Right lobe of liver (tissue), 6 donors: ENCODE measurements at places on chromosomes 16 and 17.

DNA sequence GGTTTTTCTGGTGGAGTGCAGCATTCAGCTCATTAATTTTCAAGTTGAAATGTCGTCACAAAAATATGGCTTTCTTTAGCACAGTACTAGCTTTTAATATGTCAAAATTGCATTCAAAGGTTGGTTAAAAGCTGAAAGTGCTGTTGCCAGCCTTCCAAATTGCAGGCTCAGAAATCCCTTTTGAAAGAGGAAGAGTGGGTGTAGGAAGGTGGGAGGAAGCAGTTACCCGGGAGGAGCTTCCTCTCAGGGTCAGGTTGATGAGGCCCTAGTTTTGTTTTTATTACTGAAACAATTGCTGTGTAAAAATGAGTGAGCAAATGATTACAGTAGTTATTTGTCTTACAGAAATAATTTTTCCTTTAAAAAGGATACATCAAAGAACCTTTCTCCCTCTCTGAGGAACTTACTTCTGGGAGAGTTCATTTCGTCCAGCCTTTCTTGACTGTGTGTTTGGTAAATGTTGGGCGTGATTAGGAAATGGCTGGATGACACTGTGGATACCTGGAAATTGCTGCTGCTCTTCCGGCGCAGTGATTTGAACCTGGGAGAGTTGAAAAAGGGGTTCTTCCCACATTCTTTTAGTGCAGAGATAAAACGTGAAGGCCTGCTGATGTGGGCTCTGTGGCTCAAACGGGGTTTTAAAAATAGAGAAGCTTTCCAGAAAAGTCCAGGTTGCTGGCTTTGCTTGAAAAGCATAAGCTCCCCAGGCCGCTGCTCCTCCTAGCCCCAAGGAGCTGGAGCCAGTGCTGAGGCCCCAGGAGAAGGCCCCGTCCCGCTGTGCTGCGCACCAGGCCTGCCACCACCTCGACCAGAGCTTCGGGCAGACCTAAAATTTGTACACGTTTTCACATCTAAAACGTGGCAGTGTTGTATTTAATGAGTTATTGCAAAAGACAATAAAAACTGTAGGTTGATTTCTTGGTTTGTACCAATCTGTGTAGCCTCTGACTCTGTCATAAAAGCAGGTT, 41.7 kb downstream of the SEC14L1 start:
- no peak for DNase-seq

GRCh38 chr16:8110572-8111514, 479.5 kb downstream of the TMEM114 start:
- DNase-seq = no peak

DNA sequence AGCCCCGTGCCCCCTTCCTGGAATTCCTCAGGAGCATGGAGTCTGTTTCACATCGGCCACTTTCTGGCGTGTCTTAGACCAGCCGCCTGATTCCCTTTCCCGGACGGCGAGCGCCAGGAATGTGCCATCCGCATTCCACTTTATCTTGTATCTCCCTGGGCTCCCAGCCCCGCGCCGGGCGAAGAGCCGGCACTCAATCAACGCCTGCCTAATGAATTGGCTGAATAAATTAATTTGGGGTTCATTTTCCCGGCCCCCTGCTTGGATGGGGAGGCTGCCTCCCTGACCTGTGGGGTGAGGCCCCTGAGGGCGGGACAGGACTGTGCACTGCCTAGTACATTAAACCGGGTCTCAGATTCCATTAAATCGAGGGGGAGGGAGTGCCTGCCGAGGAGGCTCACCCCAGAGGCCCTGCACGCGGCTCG, 282.3 kb upstream of the TNRC6C start:
- peak; percentile 36 for DNase-seq

- DNase-seq = no peak
Observed at GRCh38 chr16:2337431-2338296, 2.9 kb downstream of the ABCA3 start.

- DNase-seq = peak; percentile 8
Observed at GRCh38 chr16:67034487-67034886, 5.5 kb downstream of the CBFB start.

DNA sequence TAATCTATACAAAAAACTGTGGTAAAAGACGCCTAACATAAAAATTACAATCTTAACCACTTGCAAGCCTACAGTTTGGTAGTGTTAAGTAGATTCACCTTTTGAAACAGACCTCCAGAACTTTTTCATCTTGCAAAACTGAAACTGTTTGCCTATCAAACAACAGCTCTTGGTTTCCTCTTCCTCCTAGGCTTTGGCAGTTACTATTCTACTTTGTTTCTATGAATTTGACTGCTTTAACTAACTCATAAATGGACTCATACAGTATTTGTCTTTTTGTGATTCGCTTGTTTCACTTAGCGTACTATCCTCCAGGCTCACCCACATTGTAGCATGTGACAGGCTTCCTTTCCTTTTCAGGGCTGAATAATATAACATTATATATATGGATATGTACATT, 97.0 kb downstream of the PRKCA start:
- DNase-seq = no peak

- DNase-seq = peak; percentile 94
Observed at GRCh38 chr17:1649844-1650501, at the start of gene RILP. RILP (minus strand) TSS chr17:1649866; CDS start chr17:1649804, 62 bp downstream.

DNA sequence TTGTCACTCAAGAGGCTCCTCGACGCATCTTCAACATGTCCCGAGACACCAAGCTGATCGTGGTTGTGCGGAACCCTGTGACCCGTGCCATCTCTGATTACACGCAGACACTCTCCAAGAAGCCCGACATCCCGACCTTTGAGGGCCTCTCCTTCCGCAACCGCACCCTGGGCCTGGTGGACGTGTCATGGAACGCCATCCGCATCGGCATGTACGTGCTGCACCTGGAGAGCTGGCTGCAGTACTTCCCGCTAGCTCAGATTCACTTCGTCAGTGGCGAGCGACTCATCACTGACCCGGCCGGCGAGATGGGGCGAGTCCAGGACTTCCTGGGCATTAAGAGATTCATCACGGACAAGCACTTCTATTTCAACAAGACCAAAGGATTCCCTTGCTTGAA, 101.0 kb downstream of the HS3ST2 start:
- DNase-seq = no peak

GRCh38 chr17:68462381-68463210, 5.3 kb upstream of the WIPI1 start:
- DNase-seq = peak; percentile 32

- no peak for DNase-seq
Observed at GRCh38 chr16:47905771-47906170, 250.0 kb downstream of the ABCC12 start.

GRCh38 chr17:4596636-4597380, 12.5 kb downstream of the SMTNL2 start:
- no peak for DNase-seq

DNA sequence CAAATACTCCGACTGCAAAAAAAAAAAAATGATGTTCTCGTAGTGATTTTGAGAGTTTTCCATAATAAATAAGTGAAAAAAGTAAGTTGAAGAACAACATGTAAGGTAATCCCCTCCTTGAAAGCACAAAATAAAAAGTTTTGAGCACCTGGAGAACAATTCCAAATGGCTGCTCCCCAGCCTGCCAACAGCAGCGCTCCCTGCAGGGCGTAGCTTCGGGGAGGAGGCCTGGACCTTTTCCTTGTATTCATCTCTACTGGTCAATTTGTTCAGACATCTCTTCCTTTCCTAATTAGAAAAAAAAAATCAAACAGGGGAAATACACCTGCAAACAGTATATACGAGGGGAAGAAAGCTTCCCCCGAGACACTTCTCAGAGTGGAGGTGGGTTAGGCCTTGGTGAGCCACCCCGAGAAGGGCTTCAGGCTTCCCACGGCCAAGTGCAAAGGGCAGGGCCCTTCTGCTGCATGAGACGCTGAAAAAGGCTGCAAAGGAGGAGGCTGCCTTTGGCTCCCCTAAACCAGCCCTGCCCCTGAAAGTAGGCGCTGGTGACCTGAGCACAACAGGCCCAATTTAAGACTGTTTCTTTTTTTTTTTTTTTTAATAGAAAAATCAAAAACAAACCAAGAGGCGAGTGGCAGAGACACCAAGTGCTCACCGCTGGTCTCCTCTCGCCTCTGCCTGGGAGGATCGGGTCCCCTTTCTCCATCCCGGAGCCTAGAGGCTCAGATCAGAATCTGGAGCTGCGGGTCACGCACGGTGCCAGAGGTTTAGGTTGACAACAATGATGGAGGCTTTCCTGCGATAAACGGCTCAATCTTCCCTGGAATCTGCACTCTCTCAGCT, 193.1 kb upstream of the FOXF1 start:
- DNase-seq = no peak

GRCh38 chr16:67943256-67943618, 683 bp downstream of the LCAT start:
- peak; percentile 78 for DNase-seq

- DNase-seq = peak; percentile 70
Observed at GRCh38 chr17:74199306-74200092, 4.0 kb upstream of the RPL38 start.

DNA sequence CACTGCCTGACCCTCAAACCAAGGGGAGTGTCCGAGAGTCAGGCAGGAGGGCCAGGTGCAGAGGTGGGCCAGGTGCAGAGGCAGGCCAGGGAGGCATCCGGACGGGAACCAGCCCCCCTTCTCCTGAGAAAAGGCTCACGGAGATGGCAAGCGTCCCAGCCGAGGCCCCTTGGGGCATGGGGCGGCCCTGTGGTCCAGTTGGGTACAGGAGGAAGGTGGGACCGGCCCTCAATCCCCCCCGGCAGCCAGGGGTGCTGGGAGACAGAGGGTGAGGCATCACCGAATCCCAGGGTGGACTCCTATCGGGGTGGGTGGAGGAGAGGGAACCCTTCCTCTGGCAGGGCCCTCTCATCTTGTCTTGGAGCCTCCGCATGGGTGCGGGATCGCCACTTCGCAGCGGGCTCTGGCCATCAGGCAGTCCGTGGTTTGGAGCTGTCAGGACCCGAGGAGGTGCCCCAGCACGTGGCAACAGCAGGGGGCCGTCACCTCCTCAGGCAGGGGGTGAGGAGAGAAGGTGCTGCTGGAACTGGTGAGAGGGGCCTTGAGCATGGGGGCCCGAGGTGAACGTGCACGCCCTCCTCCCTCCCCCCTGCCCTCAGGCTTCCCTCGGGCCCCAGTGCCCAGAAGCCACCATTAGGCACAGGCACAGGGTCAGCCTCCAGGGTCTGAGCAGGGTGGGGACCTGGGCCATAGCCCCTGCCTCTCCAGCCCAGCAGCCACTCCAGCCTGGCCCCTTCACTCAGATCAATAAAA, 38.7 kb upstream of the SLC38A10 start:
- no peak for DNase-seq

DNA sequence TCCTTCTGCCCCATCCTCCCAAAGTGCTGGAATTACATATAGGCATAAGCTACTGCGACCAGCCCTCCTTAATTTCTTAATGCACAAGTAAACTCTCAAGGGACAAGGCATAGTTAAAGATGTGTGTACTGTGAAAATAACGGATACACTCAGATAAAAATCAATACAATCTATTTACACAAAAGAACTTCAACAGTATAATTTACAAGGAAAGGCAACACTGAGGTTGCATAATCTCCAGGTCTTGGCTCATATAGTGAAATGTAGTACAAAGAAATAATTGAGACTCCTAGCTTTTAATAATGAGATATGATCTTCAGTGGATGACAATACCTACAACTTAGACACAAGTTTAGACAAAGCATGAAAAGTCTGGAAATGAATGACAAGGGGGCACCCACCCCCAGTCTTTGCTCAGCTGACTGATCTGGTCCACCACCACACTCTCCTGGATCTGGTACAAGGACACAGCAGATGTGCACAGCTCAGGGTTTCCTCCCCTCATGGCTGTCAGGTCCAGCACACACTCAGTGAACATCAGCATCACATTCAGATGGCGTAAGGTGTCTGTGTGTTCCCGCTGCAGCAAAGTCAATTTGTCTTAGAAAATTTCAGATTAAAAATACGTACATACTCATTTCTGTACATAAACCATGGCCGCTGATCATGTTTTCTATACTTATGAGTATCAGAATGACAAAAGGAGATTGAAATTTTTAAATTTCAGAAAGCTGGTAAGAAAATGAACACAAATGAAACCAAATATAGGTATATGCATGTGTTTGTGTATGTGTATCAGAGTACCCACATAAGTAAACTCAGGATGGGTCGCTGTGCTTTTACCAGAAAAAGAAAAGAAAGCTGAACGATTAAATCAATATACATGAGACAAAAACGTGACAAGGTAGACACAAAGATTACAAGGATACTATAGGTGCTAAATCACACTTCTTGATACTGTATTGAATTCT, 33.7 kb upstream of the ALDH3A1 start:
- DNase-seq = no peak

DNA sequence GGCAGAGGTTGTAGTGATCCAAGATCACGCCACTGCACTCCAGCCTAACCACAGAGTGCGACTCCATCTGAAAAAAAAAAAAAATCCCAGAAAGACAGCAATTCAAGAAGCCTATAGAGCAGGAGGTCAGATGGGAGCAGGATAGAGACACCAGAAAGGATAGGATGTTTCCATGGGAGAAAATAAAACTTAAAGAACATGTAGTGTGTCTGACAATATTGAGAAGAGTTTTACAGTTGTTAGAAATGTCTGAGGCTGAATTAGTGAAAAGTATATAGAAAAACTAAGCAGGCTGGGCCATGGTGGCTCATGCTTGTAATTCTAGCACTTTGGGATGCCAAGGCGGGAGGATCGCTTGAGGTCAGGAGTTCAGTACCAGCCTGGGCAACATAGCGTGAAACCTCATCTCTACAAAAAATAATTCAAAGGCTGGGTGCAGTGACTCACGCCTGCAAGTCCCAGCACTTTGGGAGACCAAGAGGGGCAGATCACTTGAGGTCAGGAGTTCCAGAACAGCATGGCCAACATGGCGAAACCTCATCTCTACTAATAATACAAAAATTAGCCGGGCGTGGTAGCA, 15.3 kb upstream of the TRIM37 start:
- DNase-seq = no peak

DNA sequence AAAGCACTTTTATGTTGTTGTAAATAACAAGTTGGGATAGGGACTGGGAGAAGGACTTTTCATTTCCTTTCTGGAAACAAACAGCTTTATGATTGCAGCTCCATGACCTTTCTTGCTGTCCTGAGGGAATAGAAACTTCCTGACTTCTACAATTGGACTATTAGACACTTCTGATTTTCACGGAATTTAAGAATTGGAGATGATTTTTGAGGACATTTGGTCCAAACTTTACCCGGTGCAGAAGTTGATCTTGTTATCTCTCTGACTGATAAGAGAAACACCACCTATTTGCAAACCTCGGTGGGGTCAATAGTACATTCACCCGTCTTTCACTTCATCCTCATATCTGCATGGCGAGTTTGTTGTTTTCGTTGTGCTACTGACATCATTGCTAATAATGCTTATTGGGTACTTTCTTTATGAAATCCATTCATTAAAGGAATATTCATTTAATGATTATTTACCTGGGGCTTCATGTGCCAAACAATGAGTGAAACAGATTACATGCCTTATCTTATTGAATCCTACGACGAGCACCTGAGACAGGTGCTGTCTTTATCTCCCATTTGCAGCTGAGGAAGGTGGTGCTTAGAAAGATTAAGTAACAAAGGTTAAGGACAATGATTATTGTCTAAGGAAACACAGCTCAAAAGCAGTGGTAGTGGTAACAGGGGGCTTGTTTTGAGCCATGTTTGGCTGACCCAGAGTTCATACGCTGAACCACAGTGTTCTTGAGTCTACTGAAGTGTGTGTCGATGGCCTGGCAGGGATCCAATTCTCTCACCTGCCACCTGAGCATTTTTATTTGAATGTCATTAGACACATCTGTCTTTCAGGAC, 176.9 kb upstream of the FAM20A start:
- no peak for DNase-seq
